Stimulated activated CD4-positive, alpha-beta T cell treated with anti-CD3 and anti-CD28 coated beads, Interleukin-1b, Interleukin-23, amount 100 ng/mL, for 48 hours (primary cell): ENCODE measurements at places on chromosomes 7 and 10.
A peak's percentile ranks its signal among the peaks of the same experiment; 100 is the strongest.

GRCh38 chr10:128714644-128715415, 588.6 kb upstream of the MKI67 start:
- no peak for DNase-seq

DNA sequence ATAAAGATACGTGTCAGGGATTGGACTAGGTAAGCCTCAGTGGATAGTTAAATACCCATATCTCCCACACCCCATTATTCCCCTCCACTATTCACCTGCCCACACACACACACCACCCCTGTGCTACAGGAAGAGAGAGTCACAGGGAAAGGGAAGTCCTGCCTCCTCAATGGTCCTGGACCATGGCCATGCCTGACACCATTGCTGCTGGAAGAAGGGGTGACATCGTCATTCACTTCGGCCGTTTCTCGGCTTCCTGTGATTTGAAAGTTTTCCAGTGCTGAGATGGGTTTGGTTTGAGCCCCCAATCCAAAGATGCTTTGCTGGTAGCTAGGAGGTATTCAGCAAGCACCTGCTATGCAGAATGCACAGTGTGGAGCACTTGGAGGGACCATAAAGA, 18.5 kb downstream of the PRKAG2 start:
- DNase-seq = no peak

DNA sequence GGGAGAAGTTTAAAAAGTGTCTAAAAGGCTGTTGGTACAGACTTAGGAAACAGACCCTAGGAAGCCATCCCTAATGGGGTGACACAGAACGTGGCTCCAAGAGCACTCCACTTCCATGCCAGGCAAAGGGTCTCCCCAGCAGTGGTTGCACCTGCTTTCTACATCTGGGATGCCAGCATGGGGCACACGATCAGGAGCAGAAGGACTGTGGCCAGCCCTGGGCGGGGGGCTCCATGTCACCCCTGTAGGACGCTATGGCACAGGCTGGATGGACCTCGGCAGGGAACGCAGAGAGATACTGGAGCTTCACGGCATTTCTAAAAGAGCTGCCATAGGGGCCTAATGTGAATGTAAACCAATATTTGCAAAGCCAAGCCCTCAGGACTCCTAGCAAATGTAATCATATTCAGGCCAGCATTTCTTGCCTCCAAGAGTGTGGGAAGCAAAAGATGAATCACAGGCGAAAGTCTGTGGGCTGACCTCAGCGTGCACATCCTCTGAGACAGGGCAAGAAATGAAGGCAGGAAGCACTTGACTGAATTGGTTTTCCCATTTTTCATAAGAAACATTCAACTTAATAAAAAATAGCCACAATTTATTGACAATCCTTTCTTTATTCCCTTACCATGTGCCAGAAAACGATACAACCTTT, 93.9 kb downstream of the ATXN7L1 start:
- DNase-seq = peak; percentile 53

DNA sequence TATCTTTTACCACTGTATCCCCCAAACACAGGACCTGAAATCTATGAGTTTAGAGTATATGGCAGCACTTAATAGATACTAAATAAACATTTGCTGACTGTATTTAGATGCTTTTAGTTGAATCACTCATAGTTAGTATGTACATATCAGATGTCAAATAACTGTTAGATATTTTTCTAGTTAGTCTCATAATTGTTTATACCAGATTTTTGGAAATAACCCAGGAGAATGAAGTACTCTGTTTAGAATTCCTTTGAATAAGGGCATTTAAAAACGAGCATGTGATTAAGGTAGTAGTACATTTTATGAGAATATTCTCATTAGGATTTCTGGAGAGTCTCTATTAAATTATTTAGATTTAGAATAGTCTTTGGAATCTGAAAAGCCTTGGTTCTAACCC, 22.3 kb upstream of the ZEB1 start:
- no peak for DNase-seq

- no peak for DNase-seq
Observed at GRCh38 chr10:84343831-84344230, 15.4 kb downstream of the CCSER2 start.

- no peak for DNase-seq
Observed at GRCh38 chr10:118307220-118307619, 34.9 kb downstream of the FAM204A start.

DNA sequence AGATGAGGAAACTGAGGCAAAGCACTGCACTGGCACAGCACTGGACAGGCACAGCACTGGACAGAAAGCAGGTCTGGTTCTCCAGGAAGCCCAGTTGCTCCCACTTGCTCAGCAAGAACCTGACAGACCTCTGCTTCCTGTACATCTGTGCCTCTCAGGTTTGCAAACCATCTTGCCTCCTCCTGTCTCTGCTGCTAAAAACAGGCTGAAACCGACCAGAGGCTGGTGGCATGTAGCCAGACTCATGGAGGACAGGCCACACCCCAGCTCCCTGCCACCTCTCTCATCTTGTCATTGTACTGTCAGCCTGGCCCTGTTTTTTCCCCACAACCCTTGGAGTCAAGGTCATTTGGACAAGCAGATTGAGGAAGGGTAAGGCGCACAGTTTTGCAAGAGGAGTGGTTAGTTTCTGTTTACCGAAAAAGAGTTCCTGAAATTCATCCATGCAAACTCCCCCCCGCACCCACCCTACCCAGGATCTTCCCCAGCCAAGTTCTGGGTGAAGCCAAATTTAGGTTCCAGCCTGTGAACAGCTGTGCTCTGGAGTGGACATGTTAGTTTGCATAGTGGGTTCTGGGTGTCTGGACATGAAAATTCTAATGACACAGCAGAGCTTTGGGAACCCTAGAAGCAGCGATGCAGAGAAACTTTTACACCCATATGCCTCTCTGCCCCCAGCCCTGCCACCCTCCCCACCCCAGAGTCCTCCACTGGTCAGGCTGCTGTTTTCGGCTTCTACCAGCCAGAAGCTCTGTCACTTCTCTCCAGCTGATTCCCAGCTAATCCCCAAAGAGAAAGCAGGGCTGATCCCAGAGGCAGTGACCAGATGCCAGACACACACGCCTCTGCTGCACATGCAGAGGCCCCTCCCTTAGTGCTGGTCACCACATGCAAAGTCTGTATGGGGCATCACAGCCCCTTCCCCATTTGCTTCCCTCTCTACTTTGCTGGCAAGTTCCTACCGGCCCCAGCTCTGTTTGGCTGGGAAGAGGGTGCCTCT, 8.5 kb upstream of the C10orf105 start:
- DNase-seq = peak; percentile 71

GRCh38 chr7:127911968-127912511, 119.2 kb downstream of the LRRC4 start:
- DNase-seq = no peak

DNA sequence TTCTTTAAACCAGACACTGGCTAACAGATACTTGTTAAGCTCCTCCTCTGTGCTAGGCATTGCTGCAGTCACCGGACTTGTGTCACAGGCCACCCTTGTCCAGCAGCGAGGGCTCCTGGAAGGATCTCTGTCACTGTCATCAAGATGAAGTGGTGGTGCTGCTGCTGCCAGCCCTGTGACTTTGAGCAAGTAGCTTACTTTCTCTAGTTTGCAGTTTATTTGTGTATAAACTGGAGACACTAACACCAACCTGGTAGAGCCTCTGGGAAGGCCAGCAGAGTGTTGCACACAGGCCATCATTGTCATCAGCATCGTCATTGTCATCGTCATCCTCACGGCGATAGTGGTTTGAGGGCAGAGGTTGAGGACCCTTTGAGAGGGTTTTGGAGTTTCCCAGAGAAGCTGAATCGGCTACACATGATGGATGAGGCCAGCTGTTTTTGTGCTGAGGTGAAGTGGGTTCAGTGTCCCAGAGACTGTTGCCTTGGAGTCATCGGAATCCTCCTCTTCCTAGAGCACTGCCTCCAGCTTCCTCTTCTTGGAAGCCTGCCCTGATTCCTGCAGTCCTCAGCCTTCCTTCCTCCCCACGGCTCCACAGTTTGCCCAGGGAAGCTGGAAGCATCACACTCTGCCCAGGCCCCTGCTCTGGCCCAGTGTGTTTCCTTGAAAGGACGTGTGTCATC, 128.4 kb downstream of the GRK5 start:
- DNase-seq = no peak

GRCh38 chr7:114554781-114555537, 140.3 kb downstream of the FOXP2 start:
- DNase-seq = no peak

- DNase-seq = no peak
Observed at GRCh38 chr7:38318803-38319416, 45.5 kb upstream of the TARP start.

DNA sequence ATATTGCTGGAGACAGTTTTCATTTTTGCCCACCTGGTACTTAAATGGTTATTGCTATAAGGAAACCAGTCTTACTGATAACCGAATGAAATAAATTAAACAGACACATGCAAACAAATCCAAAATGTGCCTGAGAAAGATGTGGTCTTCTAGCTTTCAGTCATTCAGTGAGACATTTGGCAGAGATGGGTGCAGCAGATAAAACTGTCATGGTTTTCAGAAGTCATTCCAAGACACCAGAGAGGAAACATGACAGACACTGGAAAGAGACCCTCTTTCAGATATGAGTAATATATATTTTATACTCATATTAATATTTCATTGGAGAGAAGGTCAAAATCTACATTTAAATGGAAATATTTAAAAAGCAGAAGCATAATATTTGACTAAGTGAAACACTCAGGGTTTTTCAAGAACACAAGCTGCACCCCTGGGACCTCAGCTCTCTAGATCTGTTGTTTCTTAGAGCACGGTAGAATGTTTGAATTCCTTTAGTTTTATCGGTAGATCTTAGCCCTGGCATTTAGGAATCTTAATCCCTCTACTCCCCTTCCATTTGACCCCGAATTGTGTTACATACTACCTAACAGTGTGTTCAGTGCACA, 246.1 kb downstream of the AUTS2 start:
- DNase-seq = no peak

DNA sequence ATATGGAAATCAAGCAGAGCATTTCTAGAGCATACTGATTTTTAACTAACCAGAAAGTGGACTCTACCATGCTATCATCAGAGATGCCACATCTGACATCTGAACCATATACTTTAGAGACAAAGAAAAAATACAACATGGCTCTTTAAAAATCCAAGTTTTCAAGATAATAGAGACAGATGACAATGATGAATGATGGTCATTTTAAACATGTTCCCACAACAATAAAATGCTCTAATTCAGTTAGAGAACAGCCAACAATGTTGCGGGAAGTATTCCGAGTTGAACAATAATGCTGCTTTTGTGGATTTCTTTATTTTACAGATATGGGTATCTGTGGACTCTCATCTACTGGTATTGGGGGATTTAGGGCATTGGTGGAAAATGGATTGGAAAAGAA, 52.8 kb downstream of the PRTFDC1 start:
- no peak for DNase-seq

- no peak for DNase-seq
Observed at GRCh38 chr10:127017541-127018297, 112.5 kb downstream of the DOCK1 start.

GRCh38 chr10:86289577-86289868, 77.1 kb downstream of the GRID1 start:
- DNase-seq = no peak

DNA sequence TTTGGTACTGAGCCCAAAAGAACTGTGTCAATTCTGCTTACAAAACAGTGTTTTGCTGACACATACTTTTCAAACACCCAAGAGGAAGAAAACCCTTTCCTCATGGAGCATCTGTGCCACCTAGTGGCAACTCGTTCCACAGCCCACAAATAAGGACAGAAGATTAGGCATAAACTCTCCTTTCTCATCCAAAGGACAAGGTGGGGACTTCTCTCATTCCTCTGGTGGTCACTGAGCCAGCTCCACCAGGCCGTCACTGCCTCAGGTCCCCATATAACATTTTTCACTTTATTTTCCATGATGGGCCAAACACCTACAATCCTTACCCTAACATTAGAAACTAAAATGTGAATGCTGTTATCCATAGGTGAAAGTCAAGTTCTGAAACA, 76.9 kb downstream of the RNF216 start:
- DNase-seq = peak; percentile 66

GRCh38 chr10:102641402-102641801, 2.9 kb upstream of the TRIM8 start:
- no peak for DNase-seq

DNA sequence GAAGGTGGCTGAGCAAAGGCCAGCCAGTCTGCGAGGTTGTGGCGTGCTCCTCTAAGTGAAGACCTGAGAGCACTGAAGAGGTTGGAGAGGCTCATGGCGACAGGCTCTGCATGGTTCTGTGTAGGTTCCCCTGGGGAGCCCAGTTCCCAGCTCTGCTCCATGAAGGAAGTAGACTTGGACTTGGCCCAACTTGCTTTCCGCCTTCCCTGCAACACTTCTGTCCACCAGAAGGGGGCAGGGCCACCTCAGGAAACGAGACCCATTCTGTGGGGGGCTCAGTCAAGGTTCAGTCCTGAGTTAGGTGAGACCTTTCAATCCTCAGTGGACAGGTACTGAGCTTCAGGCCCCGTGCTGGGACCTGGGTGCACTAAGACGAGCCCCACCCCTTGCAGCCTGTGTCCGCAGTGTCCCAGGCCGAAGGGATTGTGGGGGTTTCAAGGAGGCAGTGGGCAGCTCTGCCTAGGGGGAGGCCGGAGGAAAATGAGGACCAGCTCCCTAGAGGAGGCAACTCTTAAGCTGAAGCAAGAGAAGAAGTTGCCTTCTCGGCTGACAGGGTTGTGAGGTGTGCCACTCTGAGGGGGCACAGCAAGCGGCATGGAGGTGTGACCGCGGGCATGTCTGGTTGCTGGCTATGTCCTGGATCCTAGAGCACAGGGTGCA, 15.0 kb upstream of the PCBD1 start:
- DNase-seq = peak; percentile 22

DNA sequence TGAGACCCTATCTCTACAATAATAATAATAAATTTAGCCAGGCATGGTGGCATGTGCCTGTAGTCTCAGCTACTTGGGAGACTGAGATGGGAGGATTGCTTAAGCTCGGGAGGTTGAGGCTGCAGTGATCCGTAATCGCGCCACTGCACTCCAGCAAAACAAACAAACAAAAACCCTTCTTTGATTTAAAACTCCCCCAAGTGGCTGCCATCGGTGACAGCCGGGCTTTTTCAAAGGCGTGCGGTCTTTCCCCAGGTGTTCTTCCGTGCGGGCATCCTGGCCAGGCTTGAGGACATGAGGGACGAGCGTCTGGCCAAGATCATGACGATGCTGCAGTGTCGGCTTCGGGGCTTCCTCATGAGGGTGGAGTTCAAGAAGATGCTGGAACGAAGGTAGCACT, 1.9 kb upstream of the MYH16 start:
- no peak for DNase-seq

DNA sequence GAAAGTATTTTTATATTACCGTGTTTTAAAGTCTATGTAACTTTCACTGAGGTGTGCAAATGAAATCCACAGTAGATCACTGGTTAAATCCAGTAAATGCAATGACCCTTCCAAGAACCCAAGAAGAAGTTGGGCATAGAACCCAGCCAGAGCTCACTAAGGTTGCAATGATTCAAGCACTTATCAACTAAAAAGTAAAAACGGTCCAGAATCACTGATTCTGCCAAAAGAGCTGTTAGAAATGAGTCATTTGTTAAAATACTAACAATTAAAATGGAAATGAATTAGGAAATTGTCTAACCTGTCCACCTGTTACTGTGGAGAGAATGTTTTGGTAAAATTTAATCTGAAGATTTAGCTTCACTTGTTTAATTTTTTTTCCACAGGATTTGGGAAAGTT, 74.4 kb downstream of the ANK3 start:
- no peak for DNase-seq
